ENCODE measurements at places on chromosomes 2 and 18.

- no peak for DNase-seq
Observed at GRCh38 chr2:56128235-56128634, 55.6 kb upstream of the CCDC85A start.

- DNase-seq: no peak
Observed at GRCh38 chr18:56327191-56327885, 311.1 kb downstream of the TXNL1 start.

DNA sequence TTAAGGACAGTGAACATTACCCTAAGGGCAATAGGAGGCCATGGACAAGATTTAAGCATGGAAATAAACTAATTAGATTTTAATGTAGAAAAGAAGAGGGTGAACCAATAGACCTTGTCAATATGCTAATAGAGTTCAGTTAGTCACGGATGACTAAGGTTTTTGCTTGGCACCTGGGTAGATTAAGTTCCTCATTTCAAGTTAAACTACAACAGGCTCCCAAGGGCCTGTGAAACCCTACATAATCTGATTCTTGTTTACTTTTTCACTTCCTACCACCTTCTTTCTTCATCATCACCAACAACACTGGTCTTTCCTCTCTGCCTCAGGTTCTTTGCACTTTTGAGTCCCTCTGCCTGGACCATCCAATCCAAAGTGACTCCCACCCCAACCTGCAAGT lies 14.8 kb downstream of the SP110 start:
- no peak for DNase-seq

GRCh38 chr2:117794668-117795067 lies 19.8 kb upstream of the DDX18 start:
- DNase-seq: no peak

DNA sequence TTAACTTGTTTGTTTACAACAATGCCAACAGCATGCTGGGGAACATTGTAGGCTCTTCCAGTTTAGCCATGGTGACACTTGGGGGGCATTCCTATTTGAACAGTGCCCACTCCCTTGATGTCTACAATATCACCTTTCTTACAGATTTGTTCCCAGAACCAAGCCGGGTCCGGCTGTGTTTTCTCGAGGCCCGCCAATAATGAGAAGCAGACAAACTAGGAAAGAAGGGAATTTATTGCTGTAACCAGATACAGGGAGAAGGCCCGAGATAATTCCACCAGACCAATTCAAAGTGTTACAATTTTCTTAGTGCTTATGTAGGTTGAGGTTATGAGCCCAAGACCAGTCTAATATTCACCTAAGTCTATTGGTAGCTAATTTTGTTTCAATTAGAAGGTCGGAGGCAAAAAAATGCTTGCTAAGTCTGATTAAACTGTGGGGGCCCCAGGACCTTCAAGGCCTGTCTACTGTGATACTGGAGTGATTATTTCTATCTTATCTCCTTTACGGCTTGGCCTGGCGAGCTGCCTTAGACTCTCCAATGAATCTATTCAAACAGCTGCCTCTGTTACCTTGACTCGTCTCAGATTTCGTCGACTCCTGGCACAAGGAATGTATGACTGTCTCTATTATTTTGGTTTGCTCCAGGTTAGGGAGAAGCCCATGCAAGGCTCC lies 59.1 kb upstream of the PSME4 start:
- DNase-seq: no peak

DNA sequence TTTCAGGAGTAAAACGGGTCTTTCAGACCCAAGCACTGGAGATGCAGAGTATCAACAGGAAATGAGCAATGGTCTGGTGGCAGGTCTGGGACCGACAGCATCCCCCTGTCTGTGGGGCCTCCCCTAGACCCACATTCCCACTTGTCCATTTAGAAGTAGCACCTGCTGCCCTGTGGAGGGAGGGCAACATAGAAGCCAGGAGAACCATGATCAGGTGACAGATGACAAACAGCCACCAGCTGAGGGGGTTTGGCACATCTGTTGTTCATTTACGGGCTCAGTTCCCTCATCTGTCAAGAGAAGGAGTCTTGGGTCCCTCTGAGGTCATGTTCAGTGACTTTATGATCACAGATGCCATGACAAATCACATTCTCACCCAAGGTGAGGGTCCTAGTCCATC lies 77.9 kb upstream of the SLC66A3 start:
- no peak for DNase-seq

DNA sequence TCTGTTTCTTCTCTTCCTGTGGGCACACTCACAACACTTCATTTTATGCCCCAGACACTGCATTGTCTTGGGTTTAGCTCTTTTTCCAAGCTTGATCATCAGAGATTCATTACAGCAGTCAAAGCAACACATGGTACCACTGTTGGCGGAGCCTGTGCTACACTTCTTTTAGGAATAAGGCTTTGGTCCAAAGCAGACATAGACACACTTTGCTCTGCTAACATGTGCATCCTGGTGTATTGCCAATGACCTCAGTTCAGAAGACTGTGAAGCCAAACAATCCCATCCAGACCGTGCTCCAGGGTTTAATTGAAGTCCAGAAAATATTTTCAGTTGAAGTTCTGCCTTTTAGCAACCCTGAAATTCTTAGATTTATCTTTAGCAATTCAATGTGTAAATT lies 354.6 kb upstream of the RAB12 start:
- DNase-seq: no peak

DNA sequence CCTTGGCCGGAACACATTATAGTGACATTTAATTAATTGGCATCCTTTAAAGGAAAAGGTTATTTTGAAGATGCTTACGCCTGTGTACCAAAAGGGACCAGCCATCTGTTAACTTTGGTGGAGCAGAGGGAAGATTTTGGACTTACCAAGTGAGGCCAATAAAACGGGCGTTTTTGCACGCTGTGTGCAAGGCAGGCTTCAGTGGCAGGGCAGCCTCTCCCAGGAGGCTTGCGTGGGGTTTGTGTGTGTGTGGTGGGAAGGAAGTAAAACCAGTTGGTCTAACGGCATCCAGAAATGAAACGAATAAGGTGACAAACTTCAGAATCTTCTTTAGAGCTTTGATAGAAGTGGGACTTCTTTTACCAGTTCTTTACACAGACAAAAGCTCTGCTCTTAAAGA lies 191.7 kb downstream of the PRKCE start:
- DNase-seq: no peak

- DNase-seq: no peak
Observed at GRCh38 chr18:55845221-55845620, 257.2 kb upstream of the TCF4 start.

DNA sequence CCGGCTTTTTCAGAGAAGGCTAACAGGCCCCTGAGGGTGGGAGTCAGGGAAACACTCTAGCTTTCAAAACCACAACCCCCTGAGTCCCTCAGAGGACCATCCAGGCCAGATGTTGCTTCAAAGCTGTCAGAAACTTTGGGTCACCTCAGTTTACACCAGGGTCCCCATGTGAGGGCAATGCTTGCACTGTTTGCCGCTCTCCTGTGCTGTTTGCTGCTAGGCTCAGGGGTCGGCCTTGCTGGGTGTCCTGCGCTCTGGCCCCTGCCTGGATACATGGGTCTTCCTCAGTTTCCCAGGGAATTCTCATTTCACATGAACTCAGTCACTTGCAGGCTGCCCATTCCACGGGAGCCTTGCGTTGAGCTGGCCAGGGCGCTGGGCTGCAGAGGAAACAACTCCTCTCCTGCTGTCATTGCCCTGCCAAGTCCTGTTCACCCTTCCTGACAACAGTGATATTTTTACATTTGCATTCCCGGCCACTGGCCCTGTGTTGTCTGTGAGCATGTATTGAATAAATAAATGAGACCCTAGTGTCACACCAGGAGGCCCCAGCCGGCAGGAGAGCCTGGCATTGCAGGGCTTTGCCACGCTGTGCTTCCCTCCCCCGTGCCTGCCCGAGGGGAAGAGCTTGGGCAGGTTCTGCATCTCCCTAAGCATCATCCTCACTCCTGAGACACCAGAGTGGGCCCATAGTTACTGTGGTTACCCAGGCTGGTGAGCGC lies 73.2 kb upstream of the RAB6C start:
- DNase-seq: no peak

DNA sequence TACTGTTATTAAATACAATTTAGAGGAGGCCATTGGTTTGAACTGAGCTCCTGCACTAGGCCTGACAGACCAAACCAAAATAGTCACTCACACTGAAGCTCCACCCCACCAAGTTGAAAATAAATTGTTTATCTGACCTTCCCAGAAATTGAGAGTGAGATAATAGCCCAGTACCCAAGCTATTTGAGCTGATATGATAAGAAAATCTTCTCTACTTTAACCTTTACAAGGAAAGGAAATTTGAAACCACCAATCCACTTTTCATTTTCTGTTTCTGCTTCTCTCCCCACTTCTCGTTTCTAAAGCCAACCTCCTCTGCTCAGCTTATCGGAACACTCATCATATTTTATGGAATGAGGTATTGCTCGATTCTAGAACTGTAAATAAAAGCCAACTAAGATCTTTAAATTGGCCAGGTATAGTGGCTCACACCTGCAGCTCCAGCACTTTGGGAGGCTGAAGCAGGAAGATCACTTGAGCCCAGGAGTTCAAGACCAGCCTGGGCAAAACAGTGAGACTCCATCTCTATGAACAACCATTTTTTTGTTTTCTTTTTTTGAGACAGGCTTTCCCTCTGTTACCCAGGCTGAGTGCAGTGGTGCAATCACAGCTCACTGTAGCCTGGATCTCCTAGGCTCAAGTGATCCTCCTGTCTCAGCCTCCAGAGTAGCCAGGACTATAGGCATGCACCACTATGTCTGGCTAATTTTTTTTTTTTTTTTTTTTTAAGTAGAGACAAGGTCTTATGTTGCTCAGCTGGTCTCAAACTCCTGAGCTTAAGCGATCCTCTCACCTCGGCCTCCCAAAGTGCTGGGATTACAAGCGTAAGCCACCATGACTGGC lies 13.3 kb upstream of the GALM start:
- no peak for DNase-seq

- DNase-seq: no peak
Observed at GRCh38 chr2:120498576-120499394, 152.8 kb downstream of the INHBB start.

DNA sequence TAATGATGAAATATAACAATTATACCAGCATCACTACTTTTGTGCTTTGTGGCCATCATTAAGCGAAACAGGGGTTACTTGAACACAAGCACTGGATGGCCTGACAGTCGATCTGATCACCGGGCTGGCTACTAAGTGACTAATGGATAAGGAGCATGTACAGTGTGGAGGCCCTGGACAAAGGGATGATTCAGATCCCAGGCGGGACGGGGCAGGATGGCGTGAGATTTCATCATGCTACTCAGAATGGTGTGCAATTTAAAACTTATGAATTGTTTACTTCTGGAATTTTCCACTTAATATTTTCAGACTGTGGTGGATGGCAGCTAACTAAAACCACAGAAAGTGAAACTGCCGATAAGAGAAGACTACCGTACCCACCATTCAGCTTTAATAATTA lies 7.0 kb upstream of the CLIP4 start:
- no peak for DNase-seq

GRCh38 chr2:207049122-207049521 lies 109.8 kb downstream of the CPO start:
- DNase-seq: no peak

- DNase-seq: no peak
Observed at GRCh38 chr18:55381277-55381676, 206.7 kb downstream of the TCF4 start.

DNA sequence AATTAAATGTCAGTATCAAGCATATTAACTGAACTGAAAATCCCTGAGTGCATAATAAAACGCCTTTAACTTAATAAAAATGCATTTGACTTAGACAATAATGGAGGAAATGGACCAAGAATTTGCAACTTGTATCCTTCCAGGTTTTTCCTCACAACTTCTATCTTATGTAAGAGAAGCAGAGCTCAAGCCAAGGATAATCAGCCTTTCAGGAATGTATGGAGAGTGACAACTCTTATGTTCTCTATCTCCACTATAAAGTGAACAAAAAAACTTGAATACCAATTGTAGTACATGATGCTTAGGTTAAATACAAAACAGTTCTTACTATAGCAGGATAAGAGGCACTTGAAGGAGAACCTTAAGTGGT lies 64.8 kb upstream of the CYP26B1 start:
- no peak for DNase-seq

DNA sequence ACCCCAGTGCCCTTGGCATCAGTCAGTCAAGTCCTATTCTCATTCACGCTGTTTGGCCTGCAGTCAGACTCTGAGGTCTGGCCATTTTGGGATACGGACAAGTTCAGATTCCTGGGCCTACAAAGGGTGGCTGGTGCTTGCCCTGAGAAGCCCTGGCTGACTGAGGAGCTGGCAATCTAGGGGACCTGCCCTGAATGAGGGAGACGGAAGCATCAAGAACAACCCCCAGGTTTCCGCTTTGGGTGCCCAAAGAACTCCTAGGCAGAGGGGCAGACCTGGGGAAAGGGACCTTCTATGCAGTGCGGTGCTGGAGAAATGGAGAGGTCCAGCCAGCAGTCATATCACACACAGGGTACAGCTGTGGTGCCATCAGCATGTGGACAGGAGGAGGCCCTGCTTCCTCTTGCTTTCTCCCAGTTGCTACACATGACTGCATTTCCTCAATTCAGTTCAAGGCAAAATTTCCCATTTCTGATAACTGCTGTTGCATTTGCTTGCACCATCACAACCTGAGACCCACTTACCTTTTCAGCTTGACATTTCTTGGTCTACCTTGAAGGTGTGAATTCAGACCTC lies 70.9 kb upstream of the LGALSL start:
- DNase-seq: no peak

DNA sequence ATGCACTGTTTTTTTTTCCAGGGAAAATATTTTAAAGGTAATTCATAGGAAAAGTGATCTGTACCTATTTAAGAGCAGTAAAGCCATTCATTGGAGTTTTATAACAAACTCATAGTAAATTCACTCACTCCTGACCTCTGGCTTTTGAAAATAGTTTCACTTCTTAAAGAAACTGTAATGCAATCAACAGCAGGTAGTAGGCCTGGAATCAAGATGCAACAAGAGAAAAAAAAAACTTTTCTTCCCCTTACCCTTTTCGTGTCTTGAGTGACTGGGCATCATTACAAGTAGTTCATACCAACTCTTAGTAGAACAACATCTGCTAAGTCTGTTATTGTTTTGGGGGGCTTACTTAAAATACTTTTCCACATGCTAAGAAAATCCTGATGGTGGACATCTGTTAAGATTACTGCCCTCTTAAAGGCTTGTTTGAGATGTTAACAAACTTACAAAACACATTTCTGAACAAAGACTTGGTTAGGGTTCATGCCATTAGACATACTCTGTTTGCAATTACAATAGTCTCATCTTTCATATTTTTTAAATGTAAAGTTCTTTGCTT lies 164.1 kb upstream of the FOSL2 start:
- no peak for DNase-seq
